ENCODE measurements at places on chromosomes 13 and 19.

DNA sequence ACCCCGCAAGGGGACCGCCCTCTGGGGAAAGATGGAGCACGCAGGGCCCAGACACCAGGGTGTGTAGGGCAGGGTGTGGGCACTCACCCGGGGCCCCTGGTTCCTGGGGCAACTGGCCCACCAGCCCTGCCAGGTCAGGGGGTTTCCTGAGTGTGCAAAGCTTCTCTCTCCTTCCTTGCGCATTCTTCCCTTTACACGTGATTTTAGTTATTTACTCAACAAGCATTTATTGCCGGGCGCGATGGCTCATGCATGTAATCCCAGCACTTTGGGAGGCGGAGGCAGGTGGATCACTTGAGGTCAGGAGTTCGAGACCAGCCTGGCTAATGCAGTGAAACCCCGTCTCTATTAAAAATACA is 20.4 kb downstream of the PRR36 start:
- no peak for DNase-seq

DNA sequence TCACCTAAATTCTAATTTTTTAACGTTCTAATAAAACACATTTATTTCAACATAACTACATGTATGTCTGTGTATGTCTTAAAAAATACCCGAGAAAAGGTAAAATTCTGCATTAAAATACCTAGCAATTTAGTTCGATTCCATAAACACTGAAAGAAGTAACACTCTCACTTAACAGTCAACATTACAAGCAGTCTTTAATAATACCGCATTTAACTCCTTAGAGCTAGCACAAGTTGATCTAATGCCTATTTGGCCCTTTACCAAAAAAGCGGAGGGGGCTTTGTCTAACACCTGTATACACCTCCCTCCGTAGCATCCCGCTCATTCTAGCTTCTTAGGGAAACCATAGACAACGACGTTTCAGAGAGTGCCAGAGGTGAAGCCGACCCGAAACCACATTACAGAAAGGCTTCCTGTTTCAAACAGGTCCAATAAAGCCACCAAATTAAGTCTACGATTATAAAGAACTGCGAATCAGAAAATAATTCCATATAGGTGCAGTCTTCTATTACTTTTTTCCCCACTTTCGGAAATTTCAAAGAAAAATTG is 1.2 kb downstream of the SPART start:
- no peak for DNase-seq

GRCh38 chr13:30659980-30660379 is 42.3 kb downstream of the USPL1 start:
- no peak for DNase-seq

DNA sequence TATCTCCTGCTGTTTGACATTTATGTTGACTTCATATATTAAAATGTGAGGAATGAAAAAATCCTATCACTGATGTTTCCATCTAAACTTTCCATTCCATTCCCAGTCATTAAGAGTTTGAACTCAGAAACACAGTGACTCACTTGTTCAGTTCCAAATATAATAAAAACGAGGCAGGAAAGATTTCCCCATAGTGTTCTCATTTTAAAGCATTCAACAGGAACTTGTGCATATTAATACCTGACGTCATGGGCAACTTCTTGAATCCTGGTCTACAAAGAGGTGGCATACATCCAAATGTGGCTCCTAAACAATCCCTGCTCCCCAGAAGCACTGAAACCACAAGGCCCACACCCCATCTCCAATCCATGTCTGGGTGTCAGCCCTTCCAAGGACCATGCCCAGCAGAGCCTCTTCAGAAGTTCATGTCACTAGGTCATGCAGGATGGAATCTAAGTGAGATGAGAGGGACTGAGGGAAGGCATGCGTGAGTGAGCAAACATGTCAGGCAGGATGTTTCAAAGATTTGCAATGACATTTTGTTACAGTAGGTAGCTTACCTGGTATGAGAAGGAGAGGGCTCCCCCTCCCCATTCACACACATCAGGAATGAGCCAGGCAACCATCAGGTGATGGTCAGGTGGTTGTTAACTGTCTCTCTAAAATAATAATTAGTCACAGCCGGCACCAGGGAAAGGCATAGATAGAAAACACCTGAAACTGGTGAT is 9.4 kb upstream of the ERVV-2 start:
- DNase-seq: no peak

GRCh38 chr19:40398417-40399131 is 8.6 kb upstream of the HIPK4 start:
- no peak for DNase-seq

DNA sequence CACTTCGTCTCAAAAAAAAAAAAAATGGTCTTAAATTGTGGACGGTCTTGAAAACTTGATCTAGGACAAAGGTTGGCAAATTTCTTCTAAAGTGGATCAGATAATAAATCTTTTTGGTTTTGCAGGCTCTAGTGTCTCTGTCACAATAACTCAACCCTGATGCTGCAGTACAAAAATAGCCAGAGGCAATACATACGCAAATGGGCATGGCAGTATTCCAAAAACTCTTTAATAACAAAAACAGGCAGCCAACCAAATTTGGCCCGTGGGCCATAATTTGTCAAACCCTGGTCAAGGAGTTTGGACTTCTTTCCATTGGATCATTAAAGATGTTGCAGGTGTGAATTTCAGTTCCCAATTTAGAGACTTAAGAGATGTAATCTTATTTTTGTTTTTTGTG is 93.5 kb upstream of the MRI1 start:
- no peak for DNase-seq

DNA sequence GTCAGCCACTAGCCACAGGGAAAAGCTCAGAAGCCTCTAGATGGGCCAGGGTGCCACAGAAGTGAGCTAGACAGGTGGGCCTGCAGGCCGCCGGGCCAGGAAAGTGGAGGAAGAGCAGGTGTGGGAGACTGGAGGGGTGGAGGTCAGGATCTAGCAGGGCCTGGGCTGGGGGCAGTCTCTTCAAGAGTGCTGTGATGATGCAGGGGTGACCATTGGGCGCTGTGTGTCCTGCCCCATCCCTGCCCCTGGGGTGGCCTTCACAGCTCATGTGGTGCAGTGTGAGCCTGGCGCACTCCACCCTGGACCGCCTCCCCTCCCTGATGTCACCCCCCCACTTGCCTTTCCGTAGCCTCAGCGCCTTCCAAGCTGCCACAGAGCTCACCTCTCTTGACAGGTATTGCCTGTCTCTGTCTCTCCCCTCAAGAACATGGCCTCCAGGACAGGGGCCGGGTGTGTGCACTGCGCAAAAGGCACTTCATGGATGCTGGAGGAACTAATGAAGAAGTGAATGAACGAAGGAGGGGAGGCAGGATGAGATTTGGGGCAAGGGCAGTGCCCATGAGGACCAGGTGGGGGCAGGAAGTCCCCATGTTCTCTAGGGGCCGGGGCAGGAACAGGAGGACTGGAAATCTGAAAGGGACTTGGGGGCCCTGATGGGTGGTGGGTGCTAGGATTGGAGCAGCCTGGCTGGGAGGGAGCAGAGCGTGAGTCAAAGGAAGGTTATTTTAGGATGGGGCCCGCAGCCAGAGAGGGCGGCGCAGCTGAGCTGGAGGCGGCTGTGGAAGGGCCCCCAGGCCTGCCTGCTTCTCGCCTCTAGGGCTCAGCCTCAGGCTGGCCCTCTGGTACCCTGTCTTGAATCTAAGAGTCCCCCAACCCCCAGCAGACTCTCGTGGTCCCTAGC is 6.6 kb downstream of the SSBP4 start:
- no peak for DNase-seq

- DNase-seq: no peak
Measured at GRCh38 chr13:93955904-93956303, 523.6 kb downstream of the DCT start.

DNA sequence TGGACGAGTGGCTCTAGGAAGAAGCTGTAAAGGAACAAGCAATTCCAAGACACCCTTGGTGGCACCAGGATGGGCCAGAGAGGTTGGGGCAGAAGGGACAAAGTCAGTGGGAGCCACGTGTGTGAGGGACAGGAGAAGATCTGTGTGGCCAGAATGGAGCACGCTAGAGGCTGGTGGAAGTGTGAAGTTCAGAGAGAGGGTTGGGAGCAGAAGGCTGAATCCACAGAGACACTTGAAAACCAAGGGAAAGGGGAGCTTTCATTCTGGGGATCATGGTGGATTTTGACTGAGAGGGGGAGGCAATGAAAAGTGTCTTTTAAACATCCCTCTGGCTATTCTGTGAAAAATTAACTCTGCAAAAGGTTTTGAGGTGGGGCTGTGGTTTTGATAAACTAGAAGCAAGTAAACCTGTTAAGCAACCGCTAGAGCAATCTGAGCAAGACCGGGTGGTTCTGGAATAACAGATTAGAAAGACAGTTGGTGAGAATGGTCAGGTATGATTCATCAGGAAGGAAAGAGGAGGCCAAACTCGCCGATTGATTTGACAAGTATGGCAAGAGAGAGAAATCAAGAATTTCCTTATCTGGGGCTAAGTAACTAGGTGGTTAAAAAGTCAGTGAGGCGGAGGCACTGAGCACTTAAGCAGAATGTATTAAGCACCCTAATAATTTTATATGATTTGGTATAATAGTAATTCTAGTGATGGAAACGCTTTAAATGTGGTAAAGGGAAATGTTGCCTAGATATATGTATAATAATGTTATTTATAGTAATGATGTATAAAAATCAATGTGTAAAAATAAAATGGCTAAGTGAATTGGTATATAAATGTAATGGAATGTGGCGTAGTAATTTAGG is 140.0 kb downstream of the MYO16 start:
- DNase-seq: no peak

- no peak for DNase-seq
Measured at GRCh38 chr19:58511353-58512208, at the start of gene SLC27A5. TSS of gene SLC27A5 (minus strand) at chr19:58511992. CDS start at chr19:58511955, 37 bp downstream.

DNA sequence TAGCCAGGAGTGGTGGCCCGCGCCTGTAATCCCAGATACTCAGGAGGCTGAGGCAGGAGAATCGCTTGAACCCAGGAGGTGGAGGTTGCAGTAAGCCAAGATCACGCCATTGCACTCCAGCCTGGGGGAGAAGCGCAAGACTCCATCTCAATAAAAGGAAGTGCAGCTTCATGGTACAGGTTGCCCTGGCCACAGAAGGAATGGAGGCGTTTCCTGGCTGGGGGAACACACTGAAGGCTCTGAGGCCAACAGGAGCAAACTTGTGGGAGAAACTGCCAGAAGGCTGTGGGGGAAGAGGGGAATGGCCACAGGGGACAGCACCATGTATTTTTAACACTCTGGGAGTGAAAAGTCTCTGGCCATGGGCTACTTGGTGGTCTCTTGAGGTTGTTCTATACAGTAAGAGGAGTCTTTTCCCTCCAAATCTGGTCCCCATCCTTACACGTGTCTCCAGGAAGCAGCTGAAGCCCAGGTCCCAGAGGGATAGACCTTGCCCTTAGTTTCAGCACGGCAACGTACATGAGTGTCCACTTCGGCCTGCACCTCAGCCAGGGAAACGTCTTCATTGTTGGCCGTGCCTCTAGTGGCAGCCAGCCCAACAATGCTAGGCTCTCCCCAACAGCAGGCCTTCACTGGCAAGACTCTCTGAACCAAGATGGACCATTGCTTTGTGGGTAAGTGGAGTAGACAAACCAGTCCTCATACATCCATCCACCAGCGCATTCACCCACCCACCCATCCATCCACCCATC is 7.4 kb downstream of the MICOS13 start:
- no peak for DNase-seq

DNA sequence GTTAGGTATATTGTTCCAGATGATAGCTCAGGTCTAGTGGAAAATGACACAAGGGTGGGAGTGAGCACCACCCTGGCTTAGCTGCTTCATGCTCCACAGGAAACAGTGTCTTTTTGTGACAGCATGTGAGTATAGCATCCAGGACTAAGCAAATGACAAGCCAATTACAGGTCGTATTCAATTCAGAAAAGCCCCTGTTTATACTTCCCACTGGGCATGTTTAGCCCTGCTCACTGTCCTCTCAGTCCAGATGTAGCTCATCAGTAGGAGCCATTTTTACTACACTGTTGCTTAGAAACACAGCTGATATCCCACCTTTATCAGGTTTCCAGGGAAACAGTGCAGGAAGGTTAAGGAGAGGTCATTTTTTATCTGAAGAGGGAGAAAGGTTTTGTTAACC is 8.0 kb downstream of the ABHD13 start:
- DNase-seq: no peak

Measured in esophagus squamous epithelium (tissue), 5 donors.